ENCODE measurements at places on chromosomes 11 and 22.

GRCh38 chr11:26947379-26947844 is 46.5 kb upstream of the FIBIN start:
- no peak for DNase-seq

DNA sequence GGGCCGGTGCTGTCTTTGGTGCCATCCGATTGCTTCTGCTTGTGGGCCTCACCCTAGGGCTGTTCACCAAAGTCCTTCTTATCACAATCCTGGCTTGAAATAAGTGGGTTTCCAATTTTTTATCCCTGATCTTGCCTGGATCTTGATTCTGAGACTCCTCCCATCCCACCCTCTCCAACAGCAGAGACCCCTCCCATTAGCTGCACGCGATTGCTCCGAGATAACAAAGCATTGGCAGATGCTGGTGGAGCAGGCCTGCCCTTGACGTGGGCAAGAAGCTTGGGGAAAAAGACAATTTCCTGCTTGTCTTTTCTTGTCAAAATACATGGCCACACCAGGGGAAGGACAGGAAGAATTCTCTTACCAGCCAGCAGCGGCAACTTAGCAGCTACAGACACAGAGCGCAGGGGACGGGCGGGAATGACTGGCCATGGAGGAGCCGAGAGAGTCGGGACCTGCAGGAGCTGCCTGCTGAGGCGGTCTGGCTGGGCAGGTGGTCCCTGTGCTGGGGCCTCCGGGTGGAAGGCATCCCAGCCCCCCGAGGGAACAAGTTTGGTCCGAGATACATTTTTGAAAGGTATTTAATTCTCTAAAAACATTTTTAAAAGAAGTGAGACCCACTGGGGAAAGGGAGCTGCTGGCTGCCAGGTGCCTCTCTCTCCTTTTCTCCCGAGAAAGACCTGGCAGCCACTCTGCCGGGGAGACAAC is 9.7 kb upstream of the BID start:
- DNase-seq: no peak

DNA sequence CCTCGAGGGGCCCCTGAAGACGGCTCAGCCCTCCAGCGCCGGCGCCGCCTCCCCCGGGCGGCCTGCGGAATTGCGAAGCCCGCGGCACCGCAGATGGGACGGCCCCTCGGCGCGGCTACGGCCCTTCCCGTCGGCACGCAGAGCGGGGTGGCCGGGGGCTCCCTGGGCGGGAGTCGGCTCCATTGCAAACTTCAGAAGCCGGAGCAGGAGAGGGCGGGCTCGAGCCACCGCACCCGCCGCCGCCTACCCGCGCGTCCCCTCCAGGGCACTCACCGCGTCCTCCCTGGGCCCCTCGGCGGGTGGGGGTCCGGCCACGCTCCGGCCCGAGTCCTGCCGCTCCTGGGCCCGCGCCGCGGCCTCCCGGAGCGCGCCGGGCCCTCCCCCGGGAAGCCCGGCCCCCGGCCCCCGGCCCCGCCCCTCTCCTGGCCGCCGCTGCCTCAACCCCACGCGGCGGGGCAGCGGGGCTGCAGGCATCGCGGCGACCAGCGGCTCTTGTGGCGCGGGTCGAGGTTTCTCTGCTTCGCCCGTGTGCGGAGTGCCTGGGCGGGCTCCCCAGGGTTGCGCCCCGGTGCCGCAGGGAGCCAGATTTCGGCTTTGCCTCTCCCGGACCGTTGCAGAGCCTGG is at the start of gene PACSIN3:
PACSIN3 (minus strand) TSS at position 359 of the 624 bp plus-strand sequence. CDS start 3,707 bp downstream, outside the sequence.
- DNase-seq: no peak

GRCh38 chr11:29676993-29677392 is 339.8 kb downstream of the KCNA4 start:
- no peak for DNase-seq

GRCh38 chr22:28381429-28382167 is 298.0 kb downstream of the TTC28 start:
- DNase-seq: no peak

- DNase-seq: no peak
These were observed 12.2 kb downstream of the MPPED2 start for GRCh38 chr11:30573951-30574350.

GRCh38 chr11:23455321-23455891 is 595.1 kb upstream of the CCDC179 start:
- DNase-seq: no peak

All from DMS79 treated with DMSO at 0.1 percent for 48 hours (cell line).